Stimulated activated CD8-positive, alpha-beta memory T cell treated with anti-CD3 and anti-CD28 coated beads, Interleukin-4, amount 100 ng/mL, for 1 hour (primary cell): ENCODE measurements at places on chromosomes 6 and 20.

GRCh38 chr20:38343311-38344106 is 2.8 kb upstream of the LBP start:
- DNase-seq: no peak

GRCh38 chr6:73713426-73714147 is 17.6 kb downstream of the CD109 start:
- no peak for DNase-seq

DNA sequence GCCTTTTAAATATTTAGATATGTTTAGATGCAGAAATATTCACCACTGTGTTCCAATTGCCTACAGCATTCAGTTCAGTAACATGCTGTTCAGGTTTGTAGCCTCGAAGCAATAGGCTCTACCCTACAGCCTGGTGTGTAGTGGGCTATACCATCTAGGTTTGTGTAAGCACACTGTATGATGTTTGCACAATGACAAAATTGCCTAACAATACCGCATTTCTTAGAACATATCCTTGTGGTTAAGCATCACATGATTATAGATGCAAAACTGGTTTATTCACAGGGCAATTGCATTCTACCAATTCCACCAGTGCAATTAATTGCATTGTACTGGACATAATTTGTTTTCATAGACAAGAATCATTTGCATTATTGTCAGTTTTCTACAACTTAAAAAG is 7.9 kb upstream of the SLC22A16 start:
- no peak for DNase-seq

- no peak for DNase-seq
These were observed 50.9 kb upstream of the KIF25 start for GRCh38 chr6:167946604-167947003.

DNA sequence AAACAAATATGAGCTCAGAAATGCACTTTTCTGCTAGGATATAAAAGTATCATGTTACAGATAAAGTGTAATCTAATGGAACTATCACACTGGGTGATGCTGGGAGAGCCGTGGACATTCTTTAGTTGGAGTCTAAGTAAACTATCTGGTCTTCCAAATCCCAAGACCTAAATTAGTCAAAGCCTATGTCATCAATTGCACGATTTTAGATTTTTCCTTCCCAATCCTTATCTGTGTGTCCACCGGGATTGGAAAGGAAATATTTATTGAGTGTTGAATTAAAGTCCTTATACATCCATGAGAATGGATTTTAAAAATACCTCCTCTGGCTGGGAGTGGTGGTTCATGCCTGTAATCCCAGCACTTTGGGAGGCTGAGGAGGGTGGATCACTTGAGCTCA is 19.6 kb upstream of the MRAP2 start:
- no peak for DNase-seq

DNA sequence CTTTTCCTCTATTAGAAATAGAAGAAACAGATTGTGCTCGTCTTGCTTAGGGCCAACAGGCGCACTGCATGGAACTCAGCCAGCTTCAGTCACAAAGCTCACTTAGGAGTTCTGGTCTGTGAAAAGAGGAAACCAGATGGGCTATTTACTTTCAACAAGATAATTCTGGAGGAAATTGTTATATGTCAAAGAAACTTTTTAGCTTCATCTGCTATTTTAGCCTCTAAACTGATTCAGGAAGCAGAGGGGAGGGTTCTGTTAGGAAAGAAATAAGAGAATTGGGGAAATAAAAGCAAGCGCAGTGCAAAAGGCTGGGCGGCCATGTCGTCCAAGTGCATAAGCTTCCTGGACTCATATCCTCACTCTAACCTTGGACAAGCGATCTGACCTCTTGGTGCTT is 21.3 kb downstream of the PRKN start:
- no peak for DNase-seq

DNA sequence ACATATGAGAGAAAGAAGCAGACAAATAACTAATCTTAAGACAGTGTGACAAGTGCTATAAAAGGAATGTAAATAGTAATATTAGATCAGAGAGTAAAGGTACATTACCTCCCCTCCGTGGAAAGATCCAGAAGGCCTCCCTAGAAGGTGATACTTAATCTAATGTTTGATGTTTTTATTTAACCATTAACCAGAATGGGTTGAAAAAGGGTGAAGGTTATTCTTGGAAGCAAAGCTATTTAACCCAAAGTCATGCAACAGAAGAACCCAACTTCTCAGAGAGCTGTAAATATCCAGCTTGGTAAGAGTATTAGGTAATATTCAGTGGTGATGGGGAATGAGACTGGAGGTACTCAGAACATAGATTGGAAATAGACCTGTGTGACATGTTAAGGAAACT is 68.0 kb upstream of the HIVEP1 start:
- no peak for DNase-seq

- DNase-seq: no peak
These were observed 42.5 kb upstream of the PNISR start for GRCh38 chr6:99467509-99468106.

DNA sequence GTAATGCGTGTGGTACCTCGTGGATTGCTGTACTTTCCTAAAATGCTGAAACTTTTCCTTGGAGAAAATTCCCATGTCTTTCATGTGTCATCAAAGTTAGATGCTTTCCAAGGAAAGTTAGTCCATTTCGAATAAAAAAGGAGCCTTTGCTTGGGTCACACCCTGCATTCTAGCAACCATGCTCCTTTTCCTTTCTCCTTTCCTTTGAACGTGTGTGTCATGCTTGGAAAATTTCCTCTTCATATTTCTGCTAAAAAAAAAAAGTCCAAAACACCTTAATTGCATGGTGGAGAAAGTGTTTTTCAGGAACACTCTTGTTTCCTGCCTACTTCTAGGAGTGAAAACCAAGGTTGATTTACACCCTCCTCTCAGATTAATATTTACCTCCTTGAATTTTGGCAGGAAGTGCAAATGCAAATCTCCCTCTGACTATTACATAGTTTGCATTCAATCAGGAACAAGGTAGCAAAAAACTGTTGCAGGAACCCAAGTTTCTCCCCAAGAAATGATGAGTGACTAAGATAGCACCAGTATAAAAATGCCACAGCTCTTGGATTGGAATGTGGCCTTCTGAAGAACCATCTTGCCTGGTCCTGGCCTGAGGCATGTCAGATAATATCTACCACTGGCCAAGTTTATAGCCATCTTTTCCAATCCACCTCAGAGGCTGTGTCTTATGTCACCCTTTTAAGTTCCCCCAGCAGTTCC is 590.6 kb downstream of the QKI start:
- DNase-seq: no peak

- DNase-seq: peak; percentile 14
These were observed 9.9 kb upstream of the PSMF1 start for GRCh38 chr20:1108437-1108920.

DNA sequence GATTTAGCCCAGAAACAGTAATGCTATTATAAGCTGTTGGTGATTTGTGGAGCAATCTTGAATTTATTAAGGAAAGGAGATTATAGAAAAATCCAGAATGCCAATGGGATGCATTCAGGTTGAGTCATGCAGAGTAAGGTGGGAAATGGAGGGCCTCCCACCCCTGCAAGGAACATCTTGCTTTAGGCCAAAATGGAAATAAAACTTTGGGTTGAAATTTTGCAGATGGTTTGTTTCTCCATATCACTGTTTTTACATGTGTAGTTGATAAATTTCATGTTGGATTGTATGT is 152.4 kb downstream of the BCAS1 start:
- DNase-seq: no peak

GRCh38 chr6:90490030-90490716 is 96.7 kb downstream of the MAP3K7 start:
- no peak for DNase-seq

DNA sequence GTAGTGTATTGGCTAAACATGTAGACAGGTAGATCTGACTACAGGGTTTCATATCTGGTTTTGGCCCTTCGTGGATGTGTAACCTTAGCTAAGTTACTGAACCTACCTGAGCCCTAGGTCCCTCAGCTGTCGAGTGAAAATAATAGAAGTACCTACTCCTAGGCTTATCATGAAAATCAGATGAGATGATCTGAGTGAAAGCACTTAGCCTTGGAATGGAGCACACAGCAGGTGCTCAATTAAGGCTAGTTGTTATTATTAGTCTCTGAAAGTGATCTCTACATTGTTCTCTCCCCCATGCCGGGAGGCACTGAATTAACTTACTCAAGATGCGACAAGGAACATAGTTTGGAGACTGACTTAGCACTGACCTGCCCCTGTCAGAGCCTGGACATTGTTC is 174.7 kb upstream of the ZNF217 start:
- no peak for DNase-seq

- DNase-seq: no peak
These were observed 10.4 kb upstream of the MANBAL start for GRCh38 chr20:37278966-37279590.

GRCh38 chr6:27812078-27812804 is 100.0 kb downstream of the OR2B2 start:
- DNase-seq: no peak

DNA sequence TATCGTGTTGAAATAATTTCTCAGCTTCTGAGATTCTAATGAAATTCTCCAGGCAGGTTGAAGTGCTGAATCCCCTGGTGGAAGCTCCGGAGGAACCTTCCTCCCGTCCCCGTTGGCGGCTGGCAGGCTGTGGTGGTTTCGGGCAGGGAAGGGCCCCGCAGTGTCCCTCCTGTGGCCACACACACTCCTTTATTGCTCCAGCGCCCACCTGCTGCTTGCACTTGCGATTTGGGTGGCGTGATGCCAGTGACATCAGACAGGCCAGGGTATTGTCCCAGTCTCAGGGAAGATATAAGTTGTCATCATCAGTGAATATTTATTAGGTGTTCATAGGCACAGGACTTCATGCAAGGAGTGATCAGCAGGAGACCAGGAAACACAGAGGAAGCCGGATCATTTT is 530.4 kb downstream of the QKI start:
- no peak for DNase-seq

- DNase-seq: no peak
These were observed 238.0 kb downstream of the KHDC1L start for GRCh38 chr6:72987301-72987700.

GRCh38 chr20:45612314-45612713 is 17.2 kb upstream of the WFDC10A start:
- no peak for DNase-seq

DNA sequence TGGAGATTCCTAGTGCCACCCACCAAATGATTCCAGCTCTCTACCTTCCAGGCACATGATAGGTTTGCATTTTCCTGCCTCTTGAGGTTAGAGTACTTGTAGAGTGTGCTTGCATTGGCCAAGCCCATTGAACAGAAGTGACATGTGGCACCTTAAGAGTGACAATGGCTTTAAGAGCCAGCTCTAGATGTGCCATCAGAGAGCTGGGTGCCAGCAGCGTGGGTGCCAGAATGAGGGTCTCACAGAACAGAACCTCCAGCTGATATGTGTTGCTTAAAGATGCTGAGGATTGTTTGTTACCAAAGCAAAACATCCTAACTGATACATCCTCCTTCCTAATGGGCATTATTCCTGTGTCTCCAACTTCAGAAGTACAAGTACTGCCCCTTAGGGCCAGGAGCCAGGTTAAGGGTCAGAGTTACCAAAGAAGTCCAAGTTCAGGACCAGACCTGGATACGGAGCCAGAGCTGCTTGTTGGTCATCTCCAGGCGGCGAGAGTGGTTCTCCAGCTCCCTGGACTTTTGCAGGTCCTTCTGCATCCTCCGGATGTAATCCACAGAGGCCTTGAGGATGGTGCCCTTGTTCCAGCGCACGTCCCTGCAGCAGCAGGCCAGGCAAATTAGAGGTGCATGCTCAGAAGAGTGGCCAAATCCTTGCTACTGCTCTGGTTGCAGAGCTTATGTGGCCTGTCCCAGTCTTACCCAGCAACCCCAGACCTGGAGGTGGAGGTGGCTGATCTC is 47.5 kb downstream of the MDFI start:
- no peak for DNase-seq

DNA sequence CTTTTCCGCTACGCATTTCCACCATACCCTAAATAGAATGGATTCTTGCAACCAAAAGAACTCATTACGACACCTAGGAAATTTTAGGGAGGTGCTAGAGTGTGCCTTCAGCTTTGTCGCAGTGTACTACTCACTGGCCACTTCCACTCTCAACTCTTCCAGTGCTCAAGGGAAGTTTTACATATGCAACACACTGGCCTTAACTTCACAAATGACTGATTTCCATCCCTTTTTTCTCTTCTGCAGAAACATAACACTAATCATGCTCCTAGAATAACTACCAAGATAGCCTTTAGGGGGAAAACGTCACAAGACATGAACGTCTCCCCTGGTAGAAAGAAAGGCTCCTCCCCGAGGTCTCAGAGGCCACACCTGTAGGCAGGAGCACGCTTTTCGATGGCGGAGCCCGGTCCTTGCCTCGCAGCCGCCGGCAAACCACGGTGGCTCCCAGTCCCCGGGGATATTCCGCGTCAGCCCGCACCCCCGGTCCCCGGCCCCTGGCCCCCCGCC is 584 bp downstream of the LYRM4 start:
- peak; percentile 28 for DNase-seq

GRCh38 chr20:25259358-25259757 is 11.5 kb downstream of the PYGB start:
- no peak for DNase-seq

DNA sequence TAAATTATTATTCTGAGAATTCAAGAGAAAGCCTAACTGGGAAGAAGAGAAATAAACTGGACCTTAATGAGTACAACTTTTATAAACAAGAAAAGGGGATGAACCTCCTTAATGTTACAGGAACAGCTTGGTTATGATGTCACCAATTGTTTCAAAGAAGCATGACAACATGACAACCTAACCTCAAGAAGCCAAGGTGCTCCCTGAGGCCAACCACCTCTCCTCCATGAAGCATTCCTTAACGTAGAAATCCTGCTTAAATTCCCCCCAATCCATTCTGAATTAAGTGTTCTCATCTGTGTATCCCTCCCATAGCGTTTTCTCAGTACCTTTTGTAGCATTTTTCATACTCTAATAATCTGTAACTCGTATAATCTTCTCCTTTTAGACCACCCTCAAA is 1.7 kb downstream of the HBS1L start:
- no peak for DNase-seq

DNA sequence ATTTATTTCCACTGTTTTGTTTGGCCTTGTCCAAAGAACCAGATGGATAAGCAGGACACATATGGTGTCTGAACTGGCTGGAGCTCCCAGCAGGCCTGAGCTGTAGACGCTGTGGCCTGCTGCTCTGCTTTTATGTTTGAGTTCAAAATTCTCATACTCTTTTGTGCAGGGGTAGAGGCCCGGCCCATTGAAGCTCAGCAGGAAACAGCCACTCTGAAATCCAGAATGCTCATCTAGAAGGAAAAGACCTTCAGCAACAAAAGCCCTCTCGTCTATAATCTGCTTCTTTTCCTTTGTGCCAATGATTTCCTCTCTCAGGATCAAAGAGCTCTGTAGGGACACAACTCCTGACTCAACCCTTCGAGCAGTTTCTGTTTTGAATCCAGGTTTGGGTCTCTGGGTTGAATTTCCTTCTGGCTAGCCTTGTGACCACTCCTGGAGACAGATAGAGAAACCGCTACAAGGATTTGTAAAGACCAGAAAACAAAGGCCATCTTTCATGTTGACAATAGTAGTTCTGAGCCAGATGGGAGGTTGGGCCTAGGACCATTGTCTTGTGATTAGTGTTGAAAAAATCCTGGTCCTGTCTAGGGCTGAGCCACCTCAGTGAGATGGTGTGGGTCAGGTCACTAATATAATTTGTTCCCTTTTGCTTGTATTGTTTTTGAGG is 446.7 kb downstream of the BCKDHB start:
- no peak for DNase-seq

- no peak for DNase-seq
These were observed 139.1 kb upstream of the LAMP5 start for GRCh38 chr20:9375221-9375681.

GRCh38 chr20:39758876-39759275 is 796.7 kb downstream of the DHX35 start:
- DNase-seq: no peak
